ENCODE measurements at places on chromosomes 2 and 18.

DNA sequence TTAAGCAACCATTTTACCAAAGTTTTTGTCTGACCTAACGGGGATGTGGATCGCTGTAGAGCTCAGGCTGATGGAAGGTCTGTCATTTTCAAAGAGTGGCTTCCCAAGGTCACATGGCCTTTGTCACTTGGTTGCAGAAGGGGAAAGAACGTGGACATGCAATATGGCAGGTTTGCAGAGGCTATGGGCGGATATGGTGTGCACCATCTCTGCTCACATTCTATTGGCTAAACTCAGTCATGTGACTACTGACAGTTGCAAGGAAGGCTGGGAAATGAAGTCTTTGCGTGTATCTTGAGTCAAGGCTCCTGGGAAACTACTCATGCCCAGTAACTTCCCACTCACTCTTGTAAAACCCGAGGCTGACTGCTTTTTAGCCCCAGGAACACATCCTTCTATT lies 96.8 kb downstream of the ST6GAL2 start:
- DNase-seq = no peak

DNA sequence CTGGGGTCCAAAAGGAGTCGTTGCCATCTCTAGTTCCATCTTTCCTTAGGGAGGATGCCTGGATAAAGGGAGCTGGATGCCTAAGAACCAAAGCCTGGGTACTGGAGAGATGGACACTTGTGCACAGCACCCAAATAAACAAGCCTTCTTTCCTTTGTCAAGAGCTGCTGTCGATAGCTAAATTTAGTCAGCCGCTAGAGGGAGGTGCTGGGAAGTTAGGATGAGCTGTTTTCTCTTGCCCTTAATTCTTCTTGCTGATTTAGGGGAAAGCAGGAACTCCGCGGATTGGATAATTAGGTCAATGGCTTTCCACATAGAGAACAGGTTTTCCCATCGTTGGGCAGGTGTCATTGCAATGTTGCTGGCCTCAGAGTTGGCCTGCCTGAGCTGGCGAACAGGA lies 30.9 kb upstream of the SERPINB12 start:
- no peak for DNase-seq

DNA sequence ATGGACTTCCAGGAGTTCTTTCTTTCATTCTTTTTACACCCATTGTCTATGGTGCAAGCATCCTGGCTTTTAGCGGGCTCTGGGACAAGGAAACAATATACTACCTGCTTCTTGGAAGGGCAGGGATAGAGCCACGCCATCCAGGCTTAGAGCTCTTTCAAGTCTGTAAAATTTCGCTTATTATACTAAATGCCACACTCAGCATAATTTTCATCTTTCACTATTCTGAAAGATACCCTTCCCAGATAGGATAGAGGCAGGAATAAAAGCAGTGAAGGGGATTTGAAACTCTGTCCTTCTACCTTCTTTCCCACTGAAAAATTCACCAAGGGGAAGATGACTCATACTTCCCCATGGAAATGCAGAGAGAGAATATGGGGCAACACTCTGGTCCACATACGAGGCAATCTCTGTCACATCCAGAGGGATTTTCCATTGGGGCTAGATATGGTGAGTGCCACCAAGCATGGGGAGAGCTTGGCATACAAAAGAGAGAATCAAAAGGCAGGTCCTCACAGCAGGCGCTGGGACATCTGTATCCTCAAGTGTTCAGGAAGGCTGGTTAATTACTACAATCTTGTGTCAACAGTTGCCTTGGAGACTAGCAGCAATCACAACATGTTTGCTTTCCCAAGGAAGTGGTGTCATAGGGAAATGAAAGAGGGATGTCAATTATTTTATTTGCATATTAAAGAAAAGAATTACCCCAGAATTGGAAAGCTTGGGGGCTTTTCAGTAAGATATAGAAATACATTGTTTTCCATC lies 127.6 kb downstream of the TDRD15 start:
- no peak for DNase-seq

GRCh38 chr18:24875286-24875685 lies 414.8 kb downstream of the HRH4 start:
- no peak for DNase-seq
